Suprapubic skin (tissue), 4 donors: ENCODE measurements at places on chromosomes 16 and 17. TPM values are rescaled to one million over a fixed set of nuclear protein-coding genes. Genes with fewer than 3 reads are reported as not detected.

The CACNG3 gene
- not detected for total RNA-seq

GRCh38 chr16:68375801-68376536 lies 65.2 kb downstream of the PRMT7 start:
- H3K36me3 ChIP-seq = no peaks in the 10 kb centered on the region
- no peak overlapping the region for H3K27ac ChIP-seq
- DNase-seq = no peak
- no peaks in the 10 kb centered on the region for H3K27me3 ChIP-seq
- no peak overlapping the region for H3K4me3 ChIP-seq
- peaks cover 12% of the 10 kb centered on the region for H3K4me1 ChIP-seq

DNA sequence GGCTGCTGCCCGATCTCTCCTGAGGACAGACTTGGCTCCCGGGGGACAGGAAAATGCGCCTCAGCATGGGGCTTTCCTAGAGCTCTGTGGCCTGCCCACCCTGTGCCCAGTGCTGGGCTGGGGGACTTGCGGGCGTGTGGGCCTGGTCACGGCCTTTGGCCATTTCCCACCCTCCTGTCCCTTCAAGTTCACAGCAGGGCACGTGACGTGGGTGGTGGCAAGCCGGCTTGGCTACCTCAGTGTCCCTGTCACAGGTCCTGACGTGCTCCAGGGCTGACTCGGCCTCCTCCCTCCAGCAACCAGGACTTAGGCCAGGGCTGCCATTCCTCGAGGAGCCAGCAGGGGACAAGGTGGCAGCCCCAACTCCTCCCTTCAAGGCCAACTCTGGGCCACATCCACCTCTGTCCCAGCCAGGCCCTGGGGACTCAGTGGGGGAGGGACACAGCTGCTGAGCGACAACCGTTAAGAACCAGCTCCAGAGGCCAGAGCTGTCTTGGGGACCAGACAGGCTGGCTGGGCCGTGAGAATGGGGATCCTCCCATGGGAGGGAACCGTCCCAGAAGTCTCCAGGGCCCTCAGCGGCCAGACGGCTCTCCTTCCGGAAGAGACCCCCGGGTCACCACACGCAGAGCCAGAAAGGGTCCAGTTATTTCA lies 981 bp upstream of the UNC13D start:
- peak overlapping the region; percentile 86 for H3K27ac ChIP-seq
- peak; percentile 93 for DNase-seq
- peaks cover 43% of the 10 kb centered on the region for H3K36me3 ChIP-seq
- peaks cover 56% of the 10 kb centered on the region for H3K4me1 ChIP-seq

GRCh38 chr17:49588312-49588711 lies 12.6 kb downstream of the NXPH3 start:
- H3K36me3 ChIP-seq = peaks cover 9% of the 10 kb centered on the region
- no peak for DNase-seq
- no peak overlapping the region for H3K27ac ChIP-seq
- H3K4me1 ChIP-seq = peaks cover 3% of the 10 kb centered on the region
- H3K27me3 ChIP-seq = no peaks in the 10 kb centered on the region

- peaks cover 27% of the 10 kb centered on the region for H3K4me1 ChIP-seq
- no peak overlapping the region for H3K4me3 ChIP-seq
- H3K27me3 ChIP-seq = no peaks in the 10 kb centered on the region
These were observed 17.1 kb upstream of the CPSF4L start for GRCh38 chr17:73278465-73279453.

DNA sequence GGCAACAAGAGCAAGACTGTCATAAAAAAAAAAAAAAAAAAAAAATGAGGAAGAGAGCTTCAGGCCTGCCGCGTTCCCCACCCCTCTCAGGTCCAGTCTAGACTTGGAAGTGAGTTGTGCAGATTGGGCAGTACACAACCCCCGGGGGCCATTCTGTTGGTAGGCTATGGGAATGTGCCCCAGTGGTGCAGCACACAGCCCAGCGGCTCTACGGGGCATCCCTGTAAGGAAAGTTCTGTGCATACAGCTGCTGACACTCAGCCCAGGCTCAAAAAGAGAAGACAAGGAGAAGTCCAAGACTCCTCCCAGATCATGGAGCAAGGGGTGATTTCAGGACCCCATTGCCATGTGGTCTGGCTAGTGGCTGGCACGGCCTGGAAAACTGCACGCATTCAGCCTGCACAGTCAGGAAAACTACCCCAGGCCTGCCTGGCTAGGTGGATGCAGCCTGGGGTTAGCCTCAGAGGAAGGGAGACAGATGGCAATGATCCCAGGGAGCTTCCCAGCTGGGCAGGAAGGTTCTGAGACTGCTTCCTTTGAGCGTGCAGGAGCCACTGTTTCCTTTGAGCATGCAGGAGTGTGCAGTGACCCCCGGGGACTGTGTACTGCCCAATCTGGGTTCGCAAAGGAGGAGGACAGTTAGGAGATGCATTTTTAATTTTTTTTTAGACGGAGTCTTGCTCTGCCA lies 44.8 kb downstream of the PECAM1 start:
- H3K27me3 ChIP-seq = no peaks in the 10 kb centered on the region
- no peaks in the 10 kb centered on the region for H3K36me3 ChIP-seq
- DNase-seq = no peak
- H3K27ac ChIP-seq = no peak overlapping the region
- H3K4me3 ChIP-seq = no peak overlapping the region

- DNase-seq = no peak
- no peaks in the 10 kb centered on the region for H3K27me3 ChIP-seq
- no peak overlapping the region for H3K27ac ChIP-seq
- H3K4me1 ChIP-seq = no peaks in the 10 kb centered on the region
- no peak overlapping the region for H3K4me3 ChIP-seq
These were observed 221.1 kb upstream of the HSBP1 start for GRCh38 chr16:83586461-83587200.
